Large intestine (tissue), 12 donors: ENCODE measurements at places on chromosomes 7 and 10. TPM values are rescaled to one million over a fixed set of nuclear protein-coding genes. Genes with fewer than 3 reads are reported as not detected.

Gene HMX3
- polyA plus RNA-seq = 1.5 TPM

Gene TRPV6
- polyA plus RNA-seq = 2.2 TPM

Gene HACD1
- 18.6 TPM for polyA plus RNA-seq

Gene PGAM2
- polyA plus RNA-seq = 4.0 TPM

- DNase-seq = no peak
These were observed 5.3 kb upstream of the SCIN start for GRCh38 chr7:12564996-12565764.

DNA sequence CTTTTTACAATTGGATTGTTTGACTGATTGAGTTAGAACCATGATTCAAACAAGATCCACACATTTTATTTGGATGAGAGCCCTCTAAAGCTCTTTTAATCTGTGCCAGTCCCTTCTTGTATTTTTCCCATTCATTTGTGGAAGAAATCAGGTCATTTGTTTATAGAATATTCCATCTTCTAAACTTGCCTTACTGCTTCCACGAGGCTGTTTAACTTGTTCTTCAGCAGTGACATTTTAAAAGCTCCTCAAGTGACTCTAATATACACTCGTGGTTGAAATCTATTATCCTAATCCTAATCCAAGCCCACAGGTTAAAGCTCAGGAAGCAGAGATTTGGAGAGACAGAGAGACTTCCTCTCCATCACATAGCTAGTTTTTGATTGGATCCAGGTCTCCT, 155.4 kb upstream of the SVIL start:
- no peak for DNase-seq

- no peak for DNase-seq
These were observed 114.6 kb upstream of the RET start for GRCh38 chr10:42962110-42962901.

GRCh38 chr10:112289373-112290053, 6.3 kb downstream of the TECTB start:
- no peak for DNase-seq
